Activated naive CD8-positive, alpha-beta T cell treated with anti-CD3 and anti-CD28 coated beads, Interleukin-2, amount 10 ng/mL, durations not matched to agents 7 days and 5 days (primary cell): ENCODE measurements at places on chromosomes 6 and 20. TPM values are rescaled to one million over a fixed set of nuclear protein-coding genes. Genes with fewer than 3 reads are reported as not detected.

GRCh38 chr6:130949553-130949952 lies 113.5 kb downstream of the EPB41L2 start:
- no peak overlapping the region for H3K4me3 ChIP-seq
- no peaks in the 10 kb centered on the region for H3K36me3 ChIP-seq
- H3K27me3 ChIP-seq, result no peaks in the 10 kb centered on the region
- no peak for DNase-seq
- no peaks in the 10 kb centered on the region for H3K4me1 ChIP-seq

GRCh38 chr6:98777762-98778161 lies 56.6 kb upstream of the POU3F2 start:
- DNase-seq, result no peak
- no peak overlapping the region for H3K27ac ChIP-seq

Gene LAMA5
- total RNA-seq, result 0.54 TPM

Gene HLA-DOA
- total RNA-seq, result 8.3 TPM

Gene GJA10
- total RNA-seq, result not detected

Gene TAF8
- total RNA-seq, result 46.2 TPM

DNA sequence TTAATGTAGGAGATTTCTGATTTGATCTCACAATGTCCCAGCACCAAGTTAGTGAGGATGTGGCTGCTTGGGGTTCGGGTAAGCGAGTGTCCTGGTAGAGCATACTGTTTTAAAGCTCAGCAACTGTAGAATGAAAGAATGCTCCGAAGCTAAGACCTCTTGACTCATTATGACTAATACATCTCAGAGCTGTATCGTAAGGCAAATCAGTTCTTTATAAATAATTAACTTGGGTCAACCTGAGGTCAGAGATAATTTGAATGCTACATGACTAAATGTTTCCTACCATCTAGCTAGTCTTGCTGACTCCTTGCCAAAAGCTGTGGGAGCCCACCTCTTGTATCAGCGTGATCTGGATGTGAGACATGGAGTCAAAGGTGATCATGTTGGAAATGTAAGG lies 128.8 kb upstream of the PDE7B start:
- no peaks in the 10 kb centered on the region for H3K27me3 ChIP-seq
- peaks cover 8% of the 10 kb centered on the region for H3K36me3 ChIP-seq
- H3K4me1 ChIP-seq, result no peaks in the 10 kb centered on the region
- no peak overlapping the region for H3K27ac ChIP-seq

GRCh38 chr6:32692019-32692418 lies 25.6 kb upstream of the HLA-DQB1 start:
- no peak overlapping the region for H3K4me3 ChIP-seq
- DNase-seq, result peak; percentile 54
- peaks cover 8% of the 10 kb centered on the region for H3K4me1 ChIP-seq
- H3K27ac ChIP-seq, result no peak overlapping the region
- H3K27me3 ChIP-seq, result peaks cover 46% of the 10 kb centered on the region

DNA sequence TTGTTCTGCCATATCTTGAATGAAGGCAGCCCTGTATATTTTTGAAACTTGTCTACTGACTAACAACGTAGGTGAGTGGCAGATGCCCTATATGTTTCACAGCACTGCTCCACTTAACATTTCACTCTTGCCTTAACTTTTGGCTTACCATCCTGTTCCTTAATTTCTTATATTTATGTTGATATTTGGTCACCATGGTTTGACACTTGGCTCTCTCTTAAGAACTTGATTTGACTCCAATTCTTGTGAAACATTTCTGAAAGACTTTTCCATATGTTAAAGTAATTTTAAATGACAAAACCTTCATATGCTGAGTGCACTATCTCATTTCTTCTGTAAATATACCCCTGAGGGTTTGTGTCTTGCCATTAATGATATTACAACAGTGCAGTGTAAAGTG lies 434.3 kb upstream of the IMPG1 start:
- H3K27ac ChIP-seq, result no peak overlapping the region

- no peaks in the 10 kb centered on the region for H3K27me3 ChIP-seq
- H3K4me1 ChIP-seq, result peaks cover 2% of the 10 kb centered on the region
- DNase-seq, result no peak
- H3K4me3 ChIP-seq, result no peak overlapping the region
- no peak overlapping the region for H3K27ac ChIP-seq
- peaks cover 2% of the 10 kb centered on the region for H3K36me3 ChIP-seq
These were observed 181.0 kb downstream of the LRFN2 start for GRCh38 chr6:40406175-40406574.

DNA sequence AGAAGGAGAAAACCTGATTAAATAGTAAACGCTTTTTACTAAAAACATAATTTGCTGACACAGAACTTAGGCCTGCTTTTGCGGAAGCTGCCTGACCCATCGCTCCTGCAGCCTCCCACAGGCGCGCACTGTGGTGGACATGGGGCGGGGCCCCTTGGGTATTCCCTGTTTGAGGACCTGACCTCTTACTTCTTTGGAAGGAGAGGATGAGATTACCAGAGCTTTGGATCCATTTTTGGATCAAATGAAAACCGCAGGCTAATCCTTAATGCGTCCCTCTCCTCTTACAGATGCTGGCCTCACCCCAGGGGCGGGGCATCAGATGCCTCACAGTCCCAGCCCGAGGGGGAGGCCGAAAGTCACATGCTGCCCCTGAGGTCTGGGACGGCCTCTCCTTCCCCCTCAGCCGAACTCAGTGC lies 151.0 kb downstream of the SCML4 start:
- H3K27me3 ChIP-seq, result no peaks in the 10 kb centered on the region
- peaks cover 33% of the 10 kb centered on the region for H3K4me1 ChIP-seq
- no peak overlapping the region for H3K27ac ChIP-seq
- no peak for DNase-seq

DNA sequence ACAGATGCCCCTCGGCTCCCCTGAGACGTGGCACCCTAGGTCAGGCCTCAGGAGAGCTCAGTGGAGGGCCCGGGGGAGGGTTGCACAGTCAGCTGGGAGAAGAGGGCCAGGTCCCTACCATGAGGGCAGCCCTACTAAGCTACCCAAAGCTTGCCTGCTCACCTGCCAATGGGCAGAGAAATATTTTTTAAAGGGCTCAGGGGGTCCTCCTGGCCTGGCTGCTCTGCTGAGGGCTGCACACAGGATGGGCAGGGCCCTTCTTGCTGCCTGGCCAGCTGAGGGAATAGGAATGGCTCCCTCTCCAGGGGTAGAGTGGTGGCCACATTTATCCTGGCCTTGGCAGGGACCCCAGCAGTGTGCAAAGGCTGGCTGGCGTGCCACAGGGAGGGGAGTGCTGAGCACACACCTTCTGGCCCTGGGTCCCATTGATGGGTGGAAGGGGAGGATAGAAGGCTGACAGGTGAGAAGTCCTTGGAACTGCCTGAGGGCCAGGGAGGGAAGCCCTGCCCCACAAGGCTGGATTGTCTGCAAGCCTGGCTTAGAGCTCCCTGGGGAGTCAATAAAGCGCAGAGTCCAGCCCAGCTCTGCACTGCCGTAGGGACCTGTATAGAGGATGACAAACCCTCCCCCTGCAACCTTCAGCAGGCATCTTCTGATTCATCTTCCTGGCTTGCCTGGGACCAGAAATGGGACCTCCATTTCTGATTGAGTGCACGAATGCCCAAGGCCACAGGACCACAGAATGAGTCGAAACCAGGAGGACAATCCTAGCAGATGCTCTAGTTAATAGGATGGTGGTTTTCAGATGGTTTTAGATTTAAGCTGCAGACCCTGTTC lies 62.1 kb downstream of the NOL4L start:
- peaks cover 11% of the 10 kb centered on the region for H3K36me3 ChIP-seq
- H3K27ac ChIP-seq, result peak overlapping the region; percentile 76
- H3K27me3 ChIP-seq, result no peaks in the 10 kb centered on the region
- DNase-seq, result no peak

DNA sequence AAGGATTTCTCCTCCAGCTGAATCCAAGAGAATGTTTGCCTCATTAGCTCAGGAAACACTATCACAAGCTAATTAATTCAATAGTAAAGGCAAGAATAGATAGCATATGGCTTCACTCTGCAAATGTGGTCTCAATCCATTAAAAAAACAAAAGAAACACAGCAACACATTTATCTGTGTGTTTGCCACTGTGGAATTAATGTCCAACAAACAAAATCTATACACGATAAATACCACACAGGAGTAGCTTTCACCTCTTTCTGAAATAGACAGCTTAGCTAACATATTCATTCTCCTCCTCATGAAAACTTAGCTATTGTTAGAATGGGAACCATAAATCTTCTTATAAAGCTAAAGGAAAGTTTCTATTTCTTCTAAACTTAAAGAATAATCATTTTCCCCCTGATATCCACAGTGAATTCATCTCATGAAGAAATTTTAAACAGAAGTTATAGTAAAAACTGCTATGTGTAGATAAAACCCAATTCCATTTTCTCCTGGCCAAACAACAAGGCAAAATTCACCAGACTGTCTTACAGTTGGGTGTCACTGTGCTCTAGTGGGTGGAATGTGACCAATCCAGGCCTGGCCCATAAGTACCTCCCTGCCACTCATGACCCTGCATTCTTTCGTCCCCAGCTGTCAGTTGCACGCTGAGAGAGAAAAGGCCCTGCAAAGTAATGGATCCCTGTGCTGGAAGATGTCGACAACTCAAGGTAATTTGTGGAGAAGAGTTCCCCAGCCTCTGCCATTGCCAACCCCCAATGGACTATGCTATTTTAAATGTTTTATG lies 92.9 kb upstream of the NRSN1 start:
- no peak overlapping the region for H3K27ac ChIP-seq
- no peaks in the 10 kb centered on the region for H3K27me3 ChIP-seq
- no peak overlapping the region for H3K4me3 ChIP-seq
- H3K36me3 ChIP-seq, result no peaks in the 10 kb centered on the region

- H3K4me3 ChIP-seq, result no peak overlapping the region
- DNase-seq, result no peak
These were observed 20.2 kb upstream of the RALGAPA2 start for GRCh38 chr20:20732641-20733040.

Gene GSTA1
- total RNA-seq, result not detected

DNA sequence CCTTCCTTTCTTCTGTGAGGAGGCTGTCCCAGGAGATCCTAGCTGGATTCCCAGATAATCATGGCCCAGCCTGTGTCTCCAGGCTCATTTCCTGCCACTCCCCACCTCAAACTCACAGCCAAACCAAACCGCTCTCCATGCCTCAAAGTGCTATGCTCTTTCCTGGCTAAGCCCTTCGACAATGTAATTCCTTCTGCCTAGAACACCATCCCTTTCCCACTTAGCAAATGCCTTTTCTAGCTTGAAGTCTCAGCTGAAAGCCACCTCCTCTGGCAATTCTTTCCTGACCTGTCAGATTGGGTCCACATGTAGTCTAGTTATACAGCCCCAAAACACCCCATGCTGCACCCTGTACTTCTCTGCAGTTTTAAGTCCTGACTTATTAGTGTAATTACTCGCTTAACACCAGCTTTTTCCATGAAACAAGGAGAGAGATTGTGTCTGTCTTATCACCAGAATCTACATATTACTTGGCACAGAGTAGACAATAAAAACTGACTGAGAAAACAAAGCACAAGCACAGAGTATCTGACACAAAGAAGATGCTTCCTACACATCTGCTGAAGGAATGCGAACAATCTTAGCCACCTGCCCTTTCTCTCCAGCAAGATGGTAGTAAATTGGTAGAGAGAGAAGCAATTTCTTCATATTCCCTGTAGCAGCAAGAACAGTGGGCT lies 5.4 kb downstream of the TRIM26 start:
- peaks cover 23% of the 10 kb centered on the region for H3K36me3 ChIP-seq
- H3K27ac ChIP-seq, result peak overlapping the region; percentile 15
- DNase-seq, result no peak
- no peaks in the 10 kb centered on the region for H3K27me3 ChIP-seq

GRCh38 chr6:170516783-170517616 lies 36.1 kb downstream of the PSMB1 start:
- peaks cover 7% of the 10 kb centered on the region for H3K4me1 ChIP-seq
- peak; percentile 50 for DNase-seq
- no peaks in the 10 kb centered on the region for H3K36me3 ChIP-seq
- H3K4me3 ChIP-seq, result peak overlapping the region; percentile 43
- H3K27me3 ChIP-seq, result peaks cover 46% of the 10 kb centered on the region
- peak overlapping the region; percentile 32 for H3K27ac ChIP-seq

- peaks cover 7% of the 10 kb centered on the region for H3K4me1 ChIP-seq
- no peaks in the 10 kb centered on the region for H3K27me3 ChIP-seq
- no peak overlapping the region for H3K4me3 ChIP-seq
- peak; percentile 65 for DNase-seq
These were observed 567 bp upstream of the SLC18B1 start for GRCh38 chr6:132798869-132799538.

- no peak for DNase-seq
- peak overlapping the region; percentile 25 for H3K27ac ChIP-seq
- H3K27me3 ChIP-seq, result peaks cover 8% of the 10 kb centered on the region
- H3K4me1 ChIP-seq, result peaks cover 7% of the 10 kb centered on the region
These were observed 5.1 kb downstream of the PRND start for GRCh38 chr20:4726710-4727397.

Gene GTSF1L
- total RNA-seq, result not detected

GRCh38 chr20:61886721-61887595 lies 178.7 kb downstream of the TAF4 start:
- no peaks in the 10 kb centered on the region for H3K27me3 ChIP-seq
- no peak overlapping the region for H3K27ac ChIP-seq
- peaks cover 6% of the 10 kb centered on the region for H3K4me1 ChIP-seq
- peak; percentile 39 for DNase-seq

DNA sequence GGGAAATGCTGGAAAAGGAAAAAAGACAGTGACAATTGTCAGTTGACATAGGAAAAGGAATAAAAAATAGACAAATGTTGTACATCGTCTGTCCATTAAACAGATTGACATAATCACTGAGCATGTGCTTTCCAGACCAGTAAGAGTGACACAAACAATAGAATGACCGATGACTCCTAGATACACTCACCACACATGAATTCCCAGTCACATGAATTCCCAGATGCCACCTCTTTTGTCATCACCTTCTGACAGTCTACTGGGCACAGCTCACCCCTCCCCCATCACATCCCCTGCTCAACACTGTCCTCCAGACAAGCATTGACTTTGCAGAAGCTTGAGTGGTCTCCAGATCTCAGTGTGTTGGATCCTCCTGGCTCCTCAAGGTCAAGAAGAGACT lies 25.9 kb downstream of the POM121L2 start:
- H3K4me1 ChIP-seq, result peaks cover 23% of the 10 kb centered on the region
- H3K27ac ChIP-seq, result no peak overlapping the region
- H3K36me3 ChIP-seq, result peaks cover 11% of the 10 kb centered on the region
- no peak overlapping the region for H3K4me3 ChIP-seq

DNA sequence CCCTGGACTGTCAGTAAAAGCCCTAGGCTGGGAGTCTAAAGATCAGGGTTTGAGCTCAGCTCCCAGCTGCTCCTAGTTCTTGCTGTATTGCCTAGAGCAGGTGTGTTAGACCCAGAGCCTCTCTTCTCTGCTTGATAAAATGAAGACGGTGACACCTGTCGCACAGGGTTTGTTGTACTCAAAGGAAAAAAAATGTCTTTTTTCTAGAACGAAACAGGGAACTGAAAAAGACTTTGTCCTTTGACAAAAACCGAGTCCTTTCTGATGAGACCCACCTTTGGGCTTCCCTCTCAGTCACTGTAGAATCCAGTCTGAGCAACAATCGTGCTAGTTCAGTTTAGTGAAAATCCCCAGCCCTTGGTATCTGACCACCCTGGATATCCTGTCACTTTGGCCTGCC lies 102.1 kb upstream of the LAMP5 start:
- no peak overlapping the region for H3K27ac ChIP-seq
- no peak overlapping the region for H3K4me3 ChIP-seq
- no peak for DNase-seq
- H3K36me3 ChIP-seq, result no peaks in the 10 kb centered on the region
